Fibroblast of skin of scalp (primary cell): ENCODE measurements at places on chromosomes 4 and X.
A peak's percentile ranks its signal among the peaks of the same experiment; 100 is the strongest.

GRCh38 chr4:98508829-98509598 is 149.4 kb downstream of the TSPAN5 start:
- no peak for DNase-seq

- no peak for DNase-seq
Observed at GRCh38 chr4:154086247-154086646, 297.4 kb upstream of the SFRP2 start.

GRCh38 chr4:85498068-85498733 is 23.3 kb downstream of the ARHGAP24 start:
- peak; percentile 66 for DNase-seq

GRCh38 chr4:144658015-144658567 is 12.1 kb downstream of the HHIP start:
- DNase-seq: no peak

GRCh38 chrX:3655181-3655580 is 58.3 kb downstream of the PRKX start:
- no peak for DNase-seq

- peak; percentile 59 for DNase-seq
Observed at GRCh38 chr4:127641524-127641923, 8.8 kb downstream of the INTU start.
